Breast epithelium (tissue), 4 donors: ENCODE measurements at places on chromosomes 3 and 15. TPM values are rescaled to one million over a fixed set of nuclear protein-coding genes. Genes with fewer than 3 reads are reported as not detected.

APOD gene
- total RNA-seq: 651 TPM

CSPG4 gene
- total RNA-seq: 6.3 TPM

RNF168 gene
- total RNA-seq: 22.9 TPM

FHIT gene
- total RNA-seq: 17.7 TPM

PIAS1 gene
- 57.1 TPM for total RNA-seq

KLHL40 gene
- total RNA-seq: not detected

FURIN gene
- 48.5 TPM for total RNA-seq

CHRNA7 gene
- total RNA-seq: 4.8 TPM

HCN4 gene
- not detected for total RNA-seq

DNA sequence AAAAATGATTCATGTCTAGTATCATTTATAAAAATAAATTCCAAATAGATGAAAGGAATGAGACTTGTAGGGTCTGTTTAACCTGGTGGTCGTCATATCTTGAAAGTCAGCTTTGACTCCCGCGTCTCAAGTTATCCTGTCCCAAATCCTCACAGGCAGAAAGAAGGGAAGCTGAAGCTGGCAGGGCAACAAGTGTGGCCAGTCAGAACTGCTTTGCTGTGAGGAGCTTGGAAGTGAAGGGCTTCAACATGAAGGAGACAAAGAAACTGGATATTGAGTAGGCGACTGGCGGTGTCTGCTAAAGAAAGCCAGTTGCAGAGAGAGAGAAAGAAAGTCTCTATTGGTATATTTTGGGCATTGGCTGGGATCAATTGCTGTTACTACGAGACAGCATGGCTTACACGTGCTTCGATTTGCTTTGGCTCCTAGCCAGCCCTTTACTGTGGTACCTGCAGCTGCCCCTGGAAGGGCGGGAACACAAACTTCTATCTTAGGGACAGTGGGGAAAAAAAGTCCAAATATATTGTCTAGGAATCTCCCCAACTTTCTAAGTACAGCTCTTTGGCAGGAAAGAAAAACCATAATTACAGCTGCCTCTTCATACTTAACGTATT is 107.2 kb downstream of the CHST2 start:
- no peak for DNase-seq

- DNase-seq: no peak
Measured at GRCh38 chr3:98567666-98568270, 25.6 kb downstream of the CPOX start.

- no peak for DNase-seq
Measured at GRCh38 chr3:177601152-177601551, 403.9 kb upstream of the TBL1XR1 start.

DNA sequence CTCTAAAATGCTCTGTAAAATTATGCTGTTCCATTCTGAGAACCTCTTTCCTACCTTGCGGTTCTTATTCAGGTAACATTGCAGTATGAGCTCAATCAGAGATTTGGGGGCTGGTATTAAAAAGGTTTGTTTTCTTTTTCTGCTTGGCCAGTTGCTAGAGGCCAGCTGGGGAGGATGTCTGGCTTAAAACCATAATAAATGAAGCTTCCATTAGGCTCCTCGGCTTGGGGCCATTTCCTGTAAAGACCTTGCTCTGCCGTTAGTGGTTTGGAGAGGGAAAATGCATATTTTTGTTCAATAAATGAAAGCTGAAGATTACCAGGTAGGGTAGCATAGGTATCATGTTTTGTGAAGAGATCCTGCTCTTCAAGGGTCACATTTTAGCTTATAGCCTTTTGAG is 55.2 kb downstream of the MCTP2 start:
- DNase-seq: no peak

DNA sequence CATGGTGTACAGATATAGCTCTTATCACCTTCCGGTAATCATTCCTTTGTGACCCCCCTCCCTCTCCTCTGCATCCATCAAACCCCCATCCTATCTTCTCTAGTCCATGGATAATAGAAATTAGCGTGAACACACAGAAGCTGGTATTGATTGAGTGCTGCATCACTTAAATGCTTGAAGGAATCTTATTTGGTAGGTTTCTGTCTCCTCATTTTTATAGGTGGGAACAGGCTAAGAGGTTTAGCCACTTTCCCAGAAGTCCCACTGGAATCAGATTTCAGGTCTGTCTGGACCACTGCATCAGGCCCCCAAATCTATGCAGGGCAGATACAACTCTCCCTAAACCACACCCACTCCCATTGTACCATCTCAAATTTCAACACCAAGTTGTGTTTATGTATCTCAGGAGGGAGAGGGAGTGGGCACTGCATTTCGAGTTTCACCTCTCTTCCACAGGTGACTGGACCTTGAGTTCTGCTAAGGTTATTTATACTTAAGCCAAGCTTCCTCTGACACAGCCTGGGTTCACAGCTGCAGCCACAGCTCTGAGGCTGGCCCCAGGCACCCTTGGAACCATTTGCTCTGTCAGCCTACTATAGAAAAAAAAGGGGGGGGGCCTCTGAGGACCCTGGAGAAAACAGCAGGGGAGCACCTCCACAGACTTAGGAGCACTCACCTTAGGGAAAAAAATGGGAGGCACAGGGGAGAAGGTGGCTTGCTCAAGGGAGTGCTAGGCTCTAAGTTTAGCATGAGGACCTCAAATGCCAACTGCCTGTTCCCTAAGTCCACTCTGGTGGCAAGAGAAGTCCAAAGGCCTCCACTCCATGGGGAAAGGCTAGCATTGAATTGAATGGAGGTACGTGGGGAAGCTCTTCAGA is 2.1 kb upstream of the NMB start:
- DNase-seq: no peak

GRCh38 chr3:128498127-128498626 is 5.2 kb upstream of the GATA2 start:
- DNase-seq: no peak

DNA sequence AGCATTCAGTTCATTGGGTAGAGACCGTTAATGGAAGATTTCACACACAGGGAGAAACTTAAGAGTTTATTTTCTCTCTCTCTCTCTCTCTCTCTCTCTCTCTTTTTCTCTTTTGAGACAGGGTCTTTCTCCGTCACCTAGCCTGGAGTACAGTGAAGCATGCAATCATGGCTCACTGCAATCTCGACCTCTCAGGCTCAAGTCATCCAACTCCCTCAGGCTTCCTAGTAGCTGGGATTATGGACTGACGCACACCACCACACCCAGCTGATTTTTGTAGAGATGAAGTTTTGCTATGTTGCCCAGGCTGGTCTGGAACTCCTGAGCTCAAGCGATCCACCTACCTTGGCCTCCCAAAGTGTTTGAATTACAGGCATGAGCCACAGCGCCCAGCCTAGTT is 1.6 kb downstream of the WDR72 start:
- DNase-seq: no peak
